Cortex of kidney (tissue), 1 donor: ENCODE measurements at places on chromosomes 7 and 10.

GRCh38 chr7:51253157-51253556 lies 63.5 kb downstream of the COBL start:
- no peak for DNase-seq

- DNase-seq: no peak
Measured at GRCh38 chr7:8037151-8037550, 68.6 kb downstream of the GLCCI1 start.

DNA sequence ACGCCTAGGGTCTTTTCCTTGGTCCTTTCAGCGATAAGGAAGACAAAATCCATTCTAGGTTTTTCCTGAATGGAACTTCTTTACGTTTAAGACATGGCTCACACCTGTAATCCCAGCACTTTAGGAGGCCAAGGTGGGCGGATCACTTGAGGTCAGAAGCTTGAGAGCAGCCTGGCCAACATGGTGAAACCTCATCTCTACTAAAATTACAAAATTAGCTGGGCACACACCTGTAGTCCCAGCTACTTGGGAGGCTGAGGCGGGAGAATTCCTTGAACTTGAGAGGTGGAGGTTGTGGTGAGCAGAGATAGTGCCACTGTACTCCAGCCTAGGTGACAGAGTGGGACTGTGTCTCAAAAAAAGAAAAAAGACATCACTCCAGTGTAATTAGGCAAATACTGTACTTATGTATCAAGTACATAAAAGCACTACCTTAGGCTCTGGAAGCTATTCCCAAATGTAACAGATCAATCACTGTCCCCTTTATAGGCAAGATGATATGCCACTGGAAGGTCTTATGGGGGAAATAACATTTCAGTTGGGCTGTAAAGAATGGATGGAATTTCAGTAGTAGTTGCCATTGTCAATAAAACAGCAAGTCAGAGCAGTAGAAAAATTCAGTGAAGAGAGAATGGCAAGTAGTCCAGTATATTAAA lies 5.7 kb downstream of the STK17A start:
- no peak for DNase-seq

DNA sequence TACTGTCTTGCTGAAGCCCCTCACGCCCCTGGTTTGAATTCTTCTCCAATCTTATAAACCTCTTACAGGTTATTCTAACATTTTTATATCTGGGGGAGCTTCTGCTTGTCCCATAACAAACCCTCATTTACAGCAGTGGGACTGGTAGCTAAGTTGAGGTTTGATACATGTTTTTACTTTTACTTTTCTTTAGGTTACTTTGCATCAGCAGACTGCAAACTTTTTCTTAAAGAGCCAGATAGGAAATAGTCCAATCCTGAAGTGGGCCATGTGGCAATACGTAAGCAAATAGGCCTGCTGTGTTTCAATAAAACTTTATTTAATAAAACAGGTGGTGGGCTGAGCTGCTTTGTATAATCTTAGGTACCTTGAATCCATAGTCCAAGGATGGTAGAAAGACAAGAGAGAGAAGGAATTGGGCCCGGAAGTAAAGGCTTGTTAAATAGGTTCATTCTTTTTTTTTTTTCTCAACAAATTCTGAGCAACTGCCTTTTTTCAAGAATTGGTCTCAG lies 27.3 kb downstream of the RAB18 start:
- DNase-seq: no peak

GRCh38 chr10:101388676-101389276 lies 34.8 kb downstream of the BTRC start:
- no peak for DNase-seq

DNA sequence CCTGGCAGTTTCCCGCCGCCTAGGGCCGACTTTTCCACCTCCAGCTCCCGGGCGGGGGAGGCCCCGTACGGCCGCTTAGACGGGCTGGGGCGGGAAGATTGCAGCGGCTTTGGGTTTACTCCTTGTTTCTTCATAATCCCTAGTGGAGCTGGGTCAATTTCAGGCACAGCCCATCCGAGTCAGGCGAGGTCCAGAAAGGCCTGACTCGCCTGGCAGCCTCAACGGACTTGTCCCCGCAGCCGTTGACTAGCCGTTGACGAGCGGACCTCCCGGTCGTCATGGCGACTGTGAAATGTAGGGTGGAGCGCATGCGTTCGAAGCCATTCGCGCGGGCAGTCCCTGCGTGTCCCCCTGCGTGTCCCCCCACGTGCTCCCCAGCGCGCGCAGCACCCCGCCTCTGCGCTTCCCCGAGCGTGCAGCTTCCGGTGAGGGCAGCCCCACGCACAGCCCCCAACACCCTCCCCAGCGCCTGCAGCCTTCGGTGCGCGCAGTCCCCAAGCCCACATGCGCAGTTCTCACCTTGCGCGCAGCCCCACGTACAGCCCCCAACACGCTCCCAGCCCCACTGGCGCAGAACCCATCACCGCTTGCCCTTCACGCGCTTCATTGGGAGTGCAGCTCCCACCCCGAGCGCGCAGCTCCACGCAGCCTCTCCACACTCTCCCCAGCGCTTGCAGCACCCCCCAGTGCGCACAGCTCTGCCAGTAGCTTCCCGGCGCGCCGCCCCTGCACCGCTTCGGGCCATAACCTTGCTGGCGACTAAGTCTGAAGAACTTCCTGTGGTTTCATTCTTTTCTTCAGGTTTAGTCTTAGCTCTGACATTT lies 67.8 kb downstream of the TBX20 start:
- no peak for DNase-seq

DNA sequence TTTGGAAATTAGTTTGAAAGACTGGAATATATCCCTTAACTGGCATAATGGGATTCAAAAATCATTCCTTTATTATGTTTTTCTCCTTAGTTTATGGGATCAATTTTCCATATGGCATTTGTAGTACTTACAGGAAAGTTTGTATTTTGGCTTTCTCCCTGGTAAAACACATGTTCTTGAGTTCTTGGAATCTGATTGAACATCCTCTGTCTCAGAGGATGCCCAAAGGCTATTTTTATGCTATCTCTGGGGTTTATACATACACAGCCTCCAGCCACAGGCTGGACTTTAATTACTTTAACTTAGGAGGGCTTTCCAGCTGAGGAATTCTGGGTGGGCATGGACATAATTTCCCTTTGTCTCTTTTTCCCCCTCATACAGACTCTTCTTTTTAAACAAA lies 236.4 kb downstream of the HGF start:
- no peak for DNase-seq

- no peak for DNase-seq
Measured at GRCh38 chr7:83548250-83548649, 100.7 kb downstream of the SEMA3E start.

DNA sequence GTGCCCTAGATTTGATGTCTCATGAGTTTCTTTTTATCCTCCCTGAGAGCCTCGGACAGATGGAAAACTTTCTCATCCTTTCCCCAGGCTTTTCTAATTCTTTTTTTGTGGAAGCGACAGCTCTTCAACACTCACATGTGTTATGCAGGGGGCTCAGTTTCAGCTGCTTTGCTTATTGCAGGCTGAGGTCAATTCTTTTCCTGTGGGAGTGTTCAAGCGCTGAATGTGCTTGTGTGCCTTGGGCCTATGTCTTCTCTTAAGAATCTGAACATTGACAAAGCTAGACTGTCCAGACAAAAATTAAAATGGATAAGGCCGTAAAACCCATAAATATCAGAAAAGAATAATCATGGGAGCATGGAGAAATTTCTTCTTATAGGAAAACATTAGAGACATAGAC lies 125.2 kb upstream of the STEAP4 start:
- DNase-seq: no peak

DNA sequence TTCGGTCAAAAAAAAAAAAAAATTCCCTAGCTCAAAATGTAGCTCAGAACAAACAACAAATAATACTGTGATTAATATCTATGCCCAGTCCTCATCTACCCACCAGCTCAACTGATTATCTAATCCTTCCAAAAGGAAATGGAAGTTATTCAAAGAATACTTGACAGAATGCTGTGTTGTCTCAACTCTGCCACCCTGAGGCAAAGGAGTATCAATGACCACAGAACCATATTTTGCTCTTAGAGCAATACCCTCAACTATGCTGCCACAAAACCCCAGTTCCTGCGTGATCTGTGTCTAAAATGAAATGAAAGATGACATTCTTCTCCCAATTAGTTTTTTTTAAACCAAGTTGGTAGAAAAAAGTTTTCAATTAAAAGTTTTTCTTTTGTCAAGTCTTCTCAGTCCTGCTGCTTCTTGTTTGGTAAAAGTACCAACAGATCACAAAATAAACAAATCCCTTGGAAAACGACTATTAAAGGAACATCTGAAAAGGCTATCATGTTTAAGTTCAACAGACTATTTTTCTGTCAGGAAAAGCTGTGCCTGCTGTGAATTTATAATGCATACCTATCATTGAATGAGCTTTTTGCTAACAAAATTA lies 21.6 kb downstream of the RBM28 start:
- no peak for DNase-seq

- no peak for DNase-seq
Measured at GRCh38 chr10:63707254-63707910, 186.2 kb downstream of the REEP3 start.

GRCh38 chr7:84149573-84149972 lies 45.0 kb downstream of the SEMA3A start:
- no peak for DNase-seq

GRCh38 chr10:32909456-32909855 lies 48.6 kb downstream of the ITGB1 start:
- DNase-seq: no peak

GRCh38 chr7:103613655-103614642 lies 167.9 kb upstream of the SLC26A5 start:
- DNase-seq: no peak

- DNase-seq: no peak
Measured at GRCh38 chr10:10846504-10846900, 171.2 kb upstream of the CELF2 start.

DNA sequence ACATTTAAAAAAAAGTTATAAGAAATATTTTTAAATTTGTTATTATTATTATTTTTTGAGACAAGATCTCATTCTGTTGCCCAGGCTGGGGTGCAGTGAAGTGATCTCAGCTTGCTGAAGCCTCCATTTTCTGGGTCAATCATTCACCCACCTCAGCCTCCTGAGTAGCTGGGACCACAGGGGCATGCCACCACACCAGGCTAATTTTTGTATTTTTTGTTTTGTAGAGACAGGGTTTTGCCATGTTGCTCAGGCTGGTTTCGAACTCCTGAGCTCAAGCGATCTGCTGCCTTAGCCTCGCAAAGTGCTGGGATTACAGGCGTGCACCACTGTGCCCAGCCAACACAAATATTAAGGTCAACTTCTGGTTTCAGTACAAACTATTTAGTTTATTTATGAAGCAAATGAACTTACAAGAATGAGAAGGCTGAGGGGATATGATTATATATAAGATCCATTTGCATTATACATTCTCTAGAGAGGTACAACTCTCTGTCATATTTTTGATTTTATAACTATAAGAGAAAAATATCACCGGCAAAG lies 45.9 kb upstream of the FAM133B start:
- DNase-seq: no peak

GRCh38 chr10:107656932-107657331 lies 492.4 kb upstream of the SORCS1 start:
- no peak for DNase-seq

DNA sequence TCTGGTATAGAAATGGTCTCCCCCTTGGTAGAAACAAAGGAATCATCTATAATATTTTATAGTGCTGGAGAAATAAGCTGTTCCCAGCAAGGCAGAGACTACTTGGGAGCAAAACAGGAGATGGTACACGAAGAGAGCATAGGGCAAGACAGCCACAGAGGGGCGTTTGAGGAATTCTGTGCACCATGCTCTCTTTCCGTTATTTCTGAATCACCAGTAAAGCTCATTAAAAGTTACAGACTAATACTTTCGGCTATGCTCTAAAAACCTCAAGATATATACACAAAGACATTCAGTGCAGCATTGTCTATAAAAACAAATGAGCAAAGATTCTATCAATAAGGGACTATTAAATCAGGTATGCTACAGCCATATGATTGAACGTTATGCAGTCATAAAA lies 68.5 kb upstream of the FHIP2A start:
- no peak for DNase-seq

DNA sequence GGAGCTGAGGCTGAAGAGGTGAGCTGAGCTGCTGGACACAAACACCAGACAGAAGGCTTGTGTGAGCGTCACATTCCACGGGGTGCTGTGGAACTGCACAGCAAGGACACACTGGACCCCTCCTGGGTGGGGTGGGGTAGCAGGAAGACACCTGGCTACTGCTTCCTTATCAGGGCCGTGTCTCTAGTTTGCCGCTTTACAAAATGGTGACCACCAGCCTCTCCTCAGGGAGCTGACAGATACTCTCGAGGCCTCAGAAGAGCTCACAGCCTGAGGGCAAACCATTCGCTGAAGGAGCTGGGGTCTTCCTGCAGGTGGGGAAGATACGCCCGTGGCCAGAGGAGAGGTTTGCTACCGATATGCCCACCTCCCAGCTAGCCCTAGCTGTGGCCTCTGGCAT lies 461.9 kb downstream of the PLXNA4 start:
- DNase-seq: no peak

DNA sequence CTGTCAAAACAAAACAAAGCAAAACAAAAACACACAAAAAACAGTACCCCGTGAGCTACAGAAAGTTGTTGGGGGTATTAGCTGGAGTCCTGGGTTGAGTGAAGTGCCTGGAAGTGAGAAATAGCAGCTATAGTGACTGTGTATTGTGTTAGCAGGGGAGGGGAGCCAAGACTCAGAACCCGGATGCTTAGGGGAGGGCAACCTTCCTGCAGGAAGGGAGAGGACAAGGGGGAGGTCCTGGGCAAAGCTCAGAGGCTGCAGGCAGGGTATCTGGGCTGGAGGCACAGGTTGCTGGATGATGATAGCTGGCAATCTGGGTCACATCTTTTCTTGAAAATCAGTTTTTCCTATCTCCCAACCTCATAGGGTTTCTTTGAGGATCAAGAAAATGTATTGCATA lies 75.8 kb upstream of the PARD3 start:
- no peak for DNase-seq

- DNase-seq: no peak
Measured at GRCh38 chr10:86730227-86730626, 26.2 kb upstream of the BMPR1A start.

- DNase-seq: no peak
Measured at GRCh38 chr10:121681997-121682687, 83.9 kb upstream of the FGFR2 start.

- DNase-seq: no peak
Measured at GRCh38 chr10:119542988-119543813, 682 bp upstream of the RGS10 start.

- DNase-seq: no peak
Measured at GRCh38 chr7:155785536-155785935, 26.7 kb downstream of the SHH start.

- no peak for DNase-seq
Measured at GRCh38 chr7:92156990-92157389, 22.0 kb downstream of the LRRD1 start.

DNA sequence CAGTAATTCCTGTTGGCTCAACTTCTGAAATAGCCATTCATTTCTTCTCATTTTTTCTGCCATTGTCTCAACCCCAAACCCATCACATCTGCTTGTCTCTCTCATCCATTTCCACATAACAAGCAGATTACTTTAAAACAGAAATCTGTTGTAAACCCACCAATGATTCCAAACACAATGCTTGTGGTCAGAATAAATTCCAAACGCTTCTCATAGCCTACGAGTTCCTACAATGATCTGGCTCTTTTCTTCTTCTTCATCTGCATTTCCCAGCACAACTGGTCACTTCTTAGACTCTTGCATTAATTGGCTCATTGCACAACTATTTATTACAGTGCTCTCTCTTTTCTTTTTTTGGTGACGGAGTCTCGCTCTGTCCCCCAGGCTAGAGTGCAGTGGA lies 364.1 kb downstream of the GATA3 start:
- DNase-seq: no peak

GRCh38 chr10:80700252-80700651 lies 162.6 kb downstream of the SH2D4B start:
- DNase-seq: no peak

GRCh38 chr10:84214612-84215235 lies 10.6 kb downstream of the LRIT2 start:
- no peak for DNase-seq
